ENCODE measurements at places on chromosomes 13 and 19. TPM values are rescaled to one million over a fixed set of nuclear protein-coding genes. Genes with fewer than 3 reads are reported as not detected.

- DNase-seq, result no peak
Observed at GRCh38 chr13:45718063-45718462, 15.9 kb downstream of the CBY2 start.

- no peak for DNase-seq
Observed at GRCh38 chr13:79659121-79659521, 178.2 kb downstream of the NDFIP2 start.

- DNase-seq, result no peak
Observed at GRCh38 chr19:28009696-28010095, 1203.3 kb downstream of the UQCRFS1 start.

DNA sequence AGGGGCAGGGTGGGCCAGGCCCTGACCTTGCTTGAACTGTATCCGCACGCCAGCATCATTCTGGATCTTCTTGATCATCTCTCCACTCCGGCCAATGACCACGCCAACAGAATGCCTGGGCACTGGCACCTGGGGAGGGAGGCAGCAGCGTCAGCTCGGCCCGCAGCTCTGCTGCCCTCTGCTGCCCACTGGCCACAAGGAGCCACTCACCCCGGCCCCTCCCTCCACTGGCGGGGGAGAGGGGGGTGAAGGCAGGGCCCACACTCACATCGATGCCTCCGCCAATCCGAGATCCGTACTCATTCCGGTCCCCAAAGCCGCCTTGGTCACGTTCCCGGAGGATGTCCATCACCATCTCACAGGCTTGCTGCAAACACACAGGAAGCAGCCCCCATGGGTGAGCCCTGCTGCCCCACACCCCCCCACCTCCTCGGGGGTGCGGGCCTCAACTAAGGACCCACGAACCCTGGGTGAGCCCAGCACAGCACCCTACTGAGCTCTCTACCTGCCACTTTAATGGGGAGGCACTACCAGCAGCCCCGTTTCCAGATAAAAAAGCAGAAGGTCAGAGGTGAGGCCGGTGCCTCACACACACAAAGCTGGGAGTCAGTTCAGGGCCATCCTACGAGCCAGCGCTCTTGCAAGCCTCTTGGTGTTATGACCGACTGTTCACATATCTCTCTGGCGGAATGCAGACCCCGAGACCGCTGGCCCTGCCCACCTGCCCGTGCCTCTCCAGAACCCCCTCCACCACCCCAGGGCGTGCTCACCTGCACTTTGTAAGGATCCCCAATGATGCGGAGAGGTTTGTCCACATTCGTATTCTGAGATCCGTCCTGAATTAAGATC lies 6.7 kb downstream of the KHSRP start:
- DNase-seq, result no peak

DNA sequence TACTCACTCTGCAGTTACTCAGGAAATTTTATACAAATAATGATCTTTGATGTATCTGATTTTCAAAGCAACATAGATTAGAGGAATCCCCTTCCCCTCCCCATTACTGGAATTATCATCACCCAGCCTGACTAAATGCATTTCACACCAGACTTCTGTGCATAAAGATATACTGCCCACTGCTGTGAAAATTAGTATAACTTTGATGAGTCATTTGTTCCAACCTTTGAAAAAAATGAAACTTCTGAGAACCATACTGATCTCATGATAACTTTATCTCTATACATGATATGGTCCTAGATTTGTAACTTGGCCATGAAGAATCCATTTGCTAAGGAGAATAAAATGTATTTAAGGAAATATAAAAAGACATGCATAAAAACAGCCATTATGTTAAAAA lies 63.9 kb downstream of the GPC6 start:
- DNase-seq, result no peak

GRCh38 chr13:58324161-58324560 lies 692.6 kb downstream of the PCDH17 start:
- DNase-seq, result no peak

- DNase-seq, result no peak
Observed at GRCh38 chr13:25180775-25181537, 8.9 kb upstream of the AMER2 start.

- no peak for DNase-seq
Observed at GRCh38 chr13:57409121-57409520, 222.4 kb upstream of the PCDH17 start.

GRCh38 chr13:86838411-86839120 lies 832.6 kb upstream of the SLITRK5 start:
- DNase-seq, result no peak

- no peak for DNase-seq
Observed at GRCh38 chr13:44437356-44438233, 64.0 kb downstream of the SERP2 start.

GRCh38 chr13:38376546-38376945 lies 26.9 kb downstream of the UFM1 start:
- no peak for DNase-seq

GRCh38 chr19:2051773-2052704 lies 995 bp upstream of the MKNK2 start:
- DNase-seq, result peak; percentile 72

PCDH17 gene
- total RNA-seq, result not detected

TUBA3C gene
- not detected for total RNA-seq

ERICH4 gene
- total RNA-seq, result not detected

ADAMTSL5 gene
- 2.8 TPM for total RNA-seq
